Stimulated activated CD4-positive, alpha-beta T cell treated with anti-CD3 and anti-CD28 coated beads, Interleukin-15, amount 100 ng/mL, for 1 hour (primary cell): ENCODE measurements at places on chromosomes 7 and 10.

DNA sequence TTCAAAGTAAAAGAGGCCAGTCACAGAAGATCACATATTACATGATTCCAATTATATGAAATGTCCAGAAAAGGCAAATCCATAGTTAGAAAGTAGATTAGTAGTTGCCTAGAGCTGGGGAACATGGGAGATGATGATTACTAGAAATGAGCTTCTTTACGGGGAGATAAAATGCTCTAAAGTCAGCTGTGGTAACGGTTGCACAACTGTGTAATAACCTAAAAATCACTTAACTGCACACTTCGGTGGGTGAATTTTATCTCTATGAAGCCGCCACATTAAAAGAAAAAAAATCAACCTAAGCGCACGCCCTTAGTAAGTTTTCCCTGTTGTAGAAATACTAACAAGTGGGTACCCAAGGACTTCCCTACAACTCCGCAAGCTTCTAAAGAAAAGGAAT, 15.9 kb downstream of the XRCC2 start:
- DNase-seq: no peak

GRCh38 chr7:101816595-101817470, 593 bp upstream of the CUX1 start:
- DNase-seq: peak; percentile 16

DNA sequence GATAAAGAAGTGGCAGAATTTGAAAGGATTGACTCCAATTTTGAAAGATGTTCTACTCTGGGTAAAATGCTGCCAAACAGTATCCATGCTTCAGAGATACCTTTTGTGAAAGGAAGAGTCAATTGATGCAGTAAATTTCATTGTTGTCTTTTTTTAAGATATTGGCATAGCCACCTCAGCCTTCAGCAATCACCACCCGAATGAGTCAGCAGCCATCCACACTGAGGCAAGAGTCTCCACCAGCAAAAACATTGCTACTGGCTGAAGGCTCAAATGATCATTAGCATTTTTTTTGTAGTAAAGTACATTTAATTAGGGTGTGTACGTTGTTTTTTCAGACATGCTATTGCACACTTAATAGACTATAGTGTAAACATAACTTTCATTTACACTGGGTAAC, 31.7 kb upstream of the CYP26C1 start:
- no peak for DNase-seq

DNA sequence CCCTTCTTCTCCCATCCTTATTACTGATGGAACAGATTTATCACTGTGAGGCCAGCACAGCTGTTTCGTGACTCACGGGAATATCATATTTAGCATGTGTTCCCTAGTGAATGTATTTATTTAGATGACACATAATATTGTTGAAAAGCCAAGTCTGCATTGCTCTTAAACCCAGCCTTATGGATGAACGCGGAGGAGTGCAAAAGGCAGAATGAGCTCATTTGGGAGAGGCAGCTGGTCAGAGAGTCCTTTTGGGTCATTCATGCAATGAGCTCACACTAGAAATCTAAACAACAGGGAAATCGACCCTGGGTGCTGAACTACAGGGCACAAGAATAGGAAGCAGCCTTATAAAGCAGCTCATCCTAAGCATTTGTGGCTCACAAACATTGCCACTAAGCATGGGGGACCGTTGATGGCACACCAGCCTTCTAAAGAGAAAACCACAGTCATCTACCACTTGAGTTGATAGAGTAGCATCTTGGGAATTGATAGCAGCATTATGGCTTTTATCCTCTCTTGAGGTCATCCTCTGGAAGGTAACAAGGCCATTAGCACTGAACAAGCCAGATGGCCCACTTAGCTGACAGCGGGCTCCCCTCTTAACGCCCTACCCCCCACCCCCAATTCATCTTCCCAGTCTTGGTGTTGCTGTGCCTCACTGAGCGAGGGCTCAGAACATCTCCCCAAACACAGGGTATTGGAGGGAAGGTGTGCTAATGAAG, 32.9 kb upstream of the SDK1 start:
- no peak for DNase-seq

- DNase-seq: no peak
Measured at GRCh38 chr10:126179637-126180036, 208.6 kb downstream of the ADAM12 start.

DNA sequence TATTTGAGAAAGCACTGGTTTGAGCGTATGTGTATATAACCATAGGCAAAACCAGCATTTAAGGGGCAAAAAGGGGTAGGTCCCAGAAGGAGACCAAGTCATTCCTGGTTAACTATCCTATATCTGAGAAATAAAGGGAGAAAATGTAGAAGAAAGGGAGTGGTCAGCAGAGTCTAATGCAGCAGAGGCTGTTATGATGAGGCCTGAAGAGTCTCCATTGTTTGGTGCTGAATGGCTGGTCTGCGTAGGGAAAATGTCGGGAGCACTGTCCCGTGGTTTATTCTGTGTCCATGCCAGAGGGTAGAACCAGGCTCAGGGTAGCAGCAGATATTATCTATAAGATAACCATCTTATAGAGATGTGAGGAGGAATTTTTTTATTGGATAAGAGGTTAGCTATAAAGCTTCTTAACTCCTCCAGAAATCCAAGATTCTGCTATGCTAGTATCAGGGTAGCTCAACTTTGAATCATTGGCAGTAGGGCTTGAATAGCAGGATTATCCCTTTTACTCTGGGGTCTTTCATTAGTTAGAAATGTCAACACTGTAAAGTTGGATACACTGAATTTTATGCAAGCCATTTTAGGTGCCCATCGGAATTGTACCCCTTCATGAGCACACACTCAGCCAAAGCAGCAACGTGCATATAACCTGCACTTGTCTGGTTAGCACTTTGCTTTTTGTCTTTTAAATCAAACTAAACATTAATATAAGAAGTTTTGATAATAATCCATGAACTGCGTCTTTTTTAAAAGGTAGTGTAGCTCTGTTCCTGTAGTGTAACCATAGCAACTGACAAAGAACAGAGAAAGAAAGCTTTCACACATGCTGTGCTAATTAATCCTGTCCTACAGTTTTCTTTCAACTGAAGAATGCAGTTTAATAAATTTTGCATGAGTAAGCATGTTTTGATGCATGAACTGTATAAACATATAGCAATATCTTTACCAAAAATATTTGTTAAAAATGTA, 312.0 kb upstream of the FZD1 start:
- DNase-seq: no peak
